NCI-H774 (cell line): ENCODE measurements at places on chromosomes 5 and 9.
A peak's percentile ranks its signal among the peaks of the same experiment; 100 is the strongest.

- DNase-seq, result no peak
Measured at GRCh38 chr5:44691802-44692201, 116.9 kb upstream of the MRPS30 start.

DNA sequence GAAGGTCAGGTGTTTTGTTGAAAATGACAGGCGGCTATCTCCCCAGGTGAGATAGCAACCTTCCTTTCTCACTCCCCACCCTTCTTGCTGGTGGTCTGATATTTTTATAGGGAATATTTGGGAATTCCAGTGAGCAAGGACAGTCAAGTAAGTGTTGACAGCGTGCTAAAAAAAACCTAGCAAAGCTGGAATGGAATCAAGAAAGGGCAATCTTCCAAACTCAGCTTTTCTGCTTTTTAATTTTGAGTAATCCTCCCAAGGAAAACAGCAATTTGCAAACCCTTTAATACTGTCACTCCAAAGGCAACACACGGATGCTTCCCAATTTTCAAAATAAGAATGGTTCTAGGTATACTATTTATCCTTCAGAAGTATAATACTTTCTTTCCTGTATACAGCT, 143.7 kb upstream of the PCA3 start:
- DNase-seq, result no peak

DNA sequence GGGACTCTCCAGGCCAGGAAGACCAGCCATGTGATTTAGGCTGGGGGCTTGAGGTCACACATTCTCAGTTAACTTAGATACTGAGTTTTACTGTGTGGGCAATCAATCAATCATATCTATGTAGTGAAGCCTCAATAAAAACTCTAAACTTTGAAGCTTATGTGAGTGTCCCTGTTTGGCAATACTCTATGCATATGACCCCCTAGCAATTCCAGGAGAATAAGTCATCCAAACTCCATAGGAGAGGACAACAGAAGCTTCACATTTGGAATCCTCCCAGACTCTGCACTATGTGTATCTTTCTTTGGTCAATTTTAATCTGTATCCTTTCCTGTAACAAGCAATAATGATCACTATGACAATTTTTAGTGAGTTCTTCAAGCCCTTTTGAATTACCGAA, 216.8 kb upstream of the RGMB start:
- no peak for DNase-seq

- DNase-seq, result no peak
Measured at GRCh38 chr9:98176391-98177259, 15.8 kb downstream of the CORO2A start.

- DNase-seq, result peak; percentile 36
Measured at GRCh38 chr9:35814106-35814840, 569 bp downstream of the HINT2 start.

DNA sequence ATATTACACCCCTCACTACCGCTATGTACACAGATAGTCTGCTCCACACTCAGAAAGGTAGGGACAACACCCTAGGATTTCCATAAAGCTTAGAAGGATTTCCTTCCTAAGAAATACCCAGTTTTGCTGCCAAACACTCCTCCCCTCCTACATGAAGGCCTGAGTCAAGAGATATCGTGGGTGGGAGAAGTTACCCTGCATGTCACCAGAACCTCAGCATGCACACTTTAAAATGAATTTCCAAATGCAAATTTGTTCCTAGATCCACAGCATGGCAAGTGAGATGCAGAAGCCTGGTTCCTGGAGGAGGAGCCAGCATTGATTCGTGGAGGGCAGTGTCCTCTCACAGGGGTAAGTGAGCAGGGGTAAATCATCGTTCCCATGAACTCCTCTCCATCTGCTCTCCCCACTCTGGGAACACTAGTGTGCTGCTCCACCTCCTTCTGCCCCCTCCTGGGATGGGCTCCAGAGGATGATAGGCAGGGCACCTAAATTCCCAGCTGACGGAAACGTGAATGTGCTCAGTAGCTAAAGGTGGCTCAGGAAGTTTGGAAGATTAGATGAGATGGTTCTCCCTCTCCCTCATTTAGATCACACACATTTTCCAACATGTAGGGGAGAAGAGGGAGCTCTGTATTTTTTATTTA, 76.7 kb downstream of the PDE4D start:
- DNase-seq, result no peak

DNA sequence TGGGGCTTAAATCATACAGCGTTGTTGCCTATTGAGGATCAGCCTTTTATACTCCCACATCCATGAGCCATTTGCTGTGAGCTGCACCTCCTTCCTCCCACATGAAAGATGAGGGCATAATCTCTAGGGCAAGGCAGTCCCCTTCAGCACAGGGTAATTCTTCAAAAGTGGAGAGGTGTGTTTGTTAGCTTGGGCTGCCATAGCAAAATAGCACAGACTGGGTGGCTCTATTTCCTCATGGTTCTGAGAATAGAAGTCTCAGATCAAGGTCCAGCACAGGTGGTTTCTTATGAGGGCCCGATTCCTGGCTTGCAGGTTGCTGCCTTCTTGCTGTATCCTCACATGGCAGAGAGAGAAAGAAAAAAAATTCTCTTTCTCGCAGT, 121.8 kb upstream of the SLC12A2 start:
- no peak for DNase-seq

DNA sequence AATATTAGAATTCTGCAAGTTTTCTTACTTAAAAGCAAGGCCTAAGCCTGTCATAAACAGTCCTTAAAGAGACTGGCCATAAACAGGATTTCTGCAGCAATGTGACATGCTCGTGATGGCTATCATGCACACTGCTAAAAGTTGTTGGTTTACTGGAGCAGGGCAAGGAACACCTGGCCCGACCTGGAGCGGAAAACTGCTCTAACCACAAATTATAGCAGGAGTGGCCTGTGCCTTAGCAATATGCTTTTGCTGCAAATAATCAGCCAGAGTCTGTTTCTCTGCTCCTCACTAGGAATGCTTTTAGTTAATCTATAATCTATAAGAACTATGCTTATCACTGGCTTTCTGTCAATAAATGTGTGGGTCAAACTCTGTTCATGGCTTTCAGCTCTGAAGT, 322.9 kb upstream of the RPS23 start:
- DNase-seq, result no peak

DNA sequence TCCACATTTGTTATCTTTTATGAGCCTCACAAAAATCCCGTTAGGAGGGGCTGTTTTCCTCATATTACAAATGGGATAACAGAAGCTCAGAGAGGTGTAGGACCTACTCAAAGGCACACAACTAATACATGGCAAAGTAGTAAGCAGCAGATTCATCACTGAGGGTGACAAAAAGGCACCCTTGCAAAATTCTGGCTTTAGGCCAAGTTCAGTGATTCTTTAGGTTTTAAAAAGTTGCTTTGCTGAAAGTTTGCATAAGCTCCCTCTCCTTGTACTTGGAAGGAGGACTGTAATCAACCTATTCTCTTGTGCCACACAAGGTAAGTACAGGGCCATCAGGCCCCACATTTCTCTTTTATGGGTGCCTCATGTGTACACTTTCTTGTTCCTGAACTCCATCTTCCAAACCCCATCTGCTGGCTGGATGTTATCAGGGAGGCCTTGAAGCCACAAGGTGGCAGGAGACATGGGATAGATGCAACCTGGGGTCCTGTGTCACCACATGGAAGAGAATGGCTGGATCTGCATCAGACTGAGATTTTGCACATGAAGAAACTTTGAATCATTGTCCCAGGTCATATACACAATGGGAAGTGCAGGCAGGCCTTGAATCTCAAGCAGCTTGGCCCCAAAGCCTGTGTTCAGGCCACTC, 311.6 kb downstream of the MSX2 start:
- DNase-seq, result no peak

GRCh38 chr9:70085241-70085640, 41.6 kb downstream of the MAMDC2 start:
- DNase-seq, result no peak

DNA sequence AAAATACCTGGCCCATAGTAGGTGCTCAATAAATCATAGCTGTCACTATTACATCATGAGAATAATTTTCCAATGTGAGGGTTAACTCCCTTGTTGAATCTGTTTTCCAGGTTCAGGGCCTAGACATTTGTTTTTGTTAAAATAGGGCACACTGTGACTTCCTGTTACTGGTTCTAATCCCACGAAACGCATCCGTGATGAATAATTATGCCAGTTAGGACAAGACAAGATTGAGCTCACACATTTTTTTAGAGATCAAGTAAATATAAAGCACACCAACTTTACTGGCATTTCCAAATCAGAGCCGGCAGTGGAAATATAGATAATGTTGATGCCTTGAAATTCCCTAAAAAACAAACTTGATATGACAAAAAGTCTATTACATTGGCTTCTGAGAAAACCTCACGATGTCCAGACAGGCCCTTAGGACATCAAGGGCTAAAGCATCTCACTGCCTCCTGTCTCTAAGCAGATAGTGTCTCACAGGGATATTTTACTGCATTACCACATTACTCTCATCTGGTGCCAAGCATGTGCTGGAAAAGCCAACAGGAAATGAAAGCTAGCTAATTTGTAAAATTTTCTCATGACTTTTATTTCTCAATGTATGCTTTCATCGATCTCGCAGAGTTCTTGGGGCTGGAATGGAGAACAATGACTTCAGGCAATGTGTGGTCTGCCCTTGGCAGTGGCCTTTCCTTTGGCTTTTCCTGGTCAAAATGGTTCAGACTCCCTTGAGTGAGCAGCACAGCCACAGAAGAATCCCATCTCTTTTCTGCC, 414.3 kb upstream of the PAPPA start:
- DNase-seq, result no peak

DNA sequence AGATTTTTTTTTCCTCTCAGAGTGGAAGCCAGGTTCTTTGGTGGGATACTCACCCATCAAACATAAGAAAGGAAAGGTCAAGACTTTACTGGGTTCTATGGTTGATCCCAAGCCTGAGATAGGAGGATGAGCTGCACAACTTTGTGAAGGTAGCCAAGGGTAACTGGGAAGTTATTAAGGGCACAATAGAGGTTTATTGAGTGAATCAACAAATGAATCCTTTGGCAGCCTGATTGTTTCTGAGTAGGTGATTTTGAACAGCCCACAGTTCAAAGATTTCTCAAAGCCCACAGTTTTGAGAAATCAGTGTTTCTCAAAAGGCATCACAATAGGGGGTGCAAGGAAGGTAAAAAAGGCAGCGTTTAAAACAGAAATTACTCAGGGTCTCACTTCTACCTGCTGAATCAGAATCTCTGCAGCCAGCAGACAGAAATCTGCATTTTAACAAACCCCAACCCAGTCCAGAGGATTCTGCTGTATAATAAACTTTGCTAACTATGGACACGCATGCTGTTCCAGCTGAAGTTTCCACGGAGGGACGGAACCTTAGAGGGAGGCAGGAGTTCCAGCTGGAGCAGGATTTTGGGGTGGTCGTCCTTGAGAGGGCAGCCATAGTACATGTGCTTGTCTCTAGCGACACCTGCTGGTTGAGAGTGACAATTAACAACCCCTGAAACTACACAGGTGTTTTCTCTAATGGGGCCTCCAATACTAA, 32.7 kb upstream of the FSD1L start:
- peak; percentile 38 for DNase-seq

DNA sequence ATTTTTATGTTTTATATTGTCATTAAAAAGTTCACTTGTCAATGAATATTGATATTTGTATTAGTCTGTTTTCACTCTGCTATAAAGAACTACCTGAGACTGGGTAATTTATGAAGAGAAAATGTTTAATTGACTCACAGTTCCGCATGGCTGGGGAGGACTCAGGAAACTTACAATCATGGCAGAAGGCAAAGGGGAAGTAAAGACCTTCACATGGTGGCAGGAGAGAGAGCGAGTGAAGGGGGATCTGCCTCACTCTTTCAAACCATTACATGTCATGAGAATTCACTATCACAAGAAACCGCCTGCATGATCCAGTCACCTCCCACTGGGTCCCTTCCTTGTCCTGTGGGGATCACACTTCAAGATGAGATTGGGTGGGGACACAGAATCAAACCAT, 27.4 kb downstream of the SRD5A1 start:
- DNase-seq, result no peak

DNA sequence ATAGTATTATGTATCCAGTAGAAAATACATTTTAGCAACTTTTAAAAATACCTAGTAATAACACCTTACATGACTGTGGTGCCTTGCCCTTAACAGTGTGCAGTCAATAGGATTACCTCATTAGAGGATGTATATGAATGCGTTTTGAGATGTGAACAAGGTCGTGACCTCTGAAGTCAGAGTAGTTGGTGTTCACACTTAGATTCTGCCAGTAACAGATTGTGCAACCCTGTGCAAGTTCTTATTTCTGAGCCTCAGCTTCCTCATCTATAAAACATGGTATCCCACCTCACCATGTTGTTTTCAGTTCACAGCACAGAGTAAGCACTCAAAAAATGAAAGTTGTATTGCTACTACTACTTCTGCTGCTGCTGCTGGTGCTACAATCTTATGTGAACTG, 347.3 kb downstream of the KDM4C start:
- DNase-seq, result no peak

DNA sequence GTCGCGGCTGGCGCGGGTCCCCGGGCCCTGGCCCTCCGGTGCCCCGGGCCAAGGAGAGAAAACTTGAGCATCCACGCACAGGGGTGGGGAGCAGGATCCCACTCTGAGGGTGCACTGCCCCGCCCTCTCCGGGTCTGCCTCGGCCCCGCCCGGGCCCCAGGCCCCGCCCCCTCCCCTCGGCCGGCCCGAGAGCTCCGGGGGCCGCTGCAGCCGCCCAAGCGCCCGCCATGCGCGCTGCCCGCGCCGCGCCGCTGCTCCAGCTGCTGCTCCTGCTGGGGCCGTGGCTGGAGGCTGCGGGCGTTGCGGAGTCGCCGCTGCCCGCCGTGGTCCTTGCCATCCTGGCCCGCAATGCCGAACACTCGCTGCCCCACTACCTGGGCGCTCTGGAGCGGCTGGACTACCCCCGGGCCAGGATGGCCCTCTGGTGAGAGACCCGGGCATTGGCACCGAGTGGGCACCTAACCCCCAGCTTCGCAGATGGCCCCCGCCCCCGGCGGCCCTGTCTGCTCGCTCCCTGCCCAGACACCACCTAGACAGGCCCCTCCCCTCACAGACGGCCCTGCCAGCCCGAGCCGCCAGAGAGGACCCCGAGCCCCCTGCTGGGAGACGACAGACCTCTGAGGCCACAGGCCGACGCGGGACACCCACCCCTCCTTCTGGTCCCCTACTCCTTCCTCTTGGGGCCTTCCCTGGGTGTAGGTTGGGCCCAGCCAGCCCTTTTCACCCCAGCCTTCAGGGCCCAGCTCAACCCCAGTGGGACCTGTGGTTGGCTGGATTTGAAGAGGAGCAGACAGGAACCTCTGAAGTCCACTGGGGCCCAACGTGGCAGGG, at the start of gene CERCAM:
Gene CERCAM (plus strand): TSS at position 207 of the 831 bp plus-strand sequence. CDS start 21 bp downstream, at position 228.
- peak; percentile 33 for DNase-seq

- DNase-seq, result no peak
Measured at GRCh38 chr5:134565791-134566740, 40.6 kb downstream of the JADE2 start.

- no peak for DNase-seq
Measured at GRCh38 chr5:139842321-139842720, 46.7 kb downstream of the PSD2 start.

GRCh38 chr5:141824717-141825116, 53.5 kb downstream of the PCDH1 start:
- DNase-seq, result no peak

- DNase-seq, result no peak
Measured at GRCh38 chr5:71719063-71719964, at the start of gene CARTPT. TSS of gene CARTPT (plus strand) at chr5:71719275. CDS start at chr5:71719294, 19 bp downstream.
